ENCODE measurements at places on chromosomes 1 and 21.

DNA sequence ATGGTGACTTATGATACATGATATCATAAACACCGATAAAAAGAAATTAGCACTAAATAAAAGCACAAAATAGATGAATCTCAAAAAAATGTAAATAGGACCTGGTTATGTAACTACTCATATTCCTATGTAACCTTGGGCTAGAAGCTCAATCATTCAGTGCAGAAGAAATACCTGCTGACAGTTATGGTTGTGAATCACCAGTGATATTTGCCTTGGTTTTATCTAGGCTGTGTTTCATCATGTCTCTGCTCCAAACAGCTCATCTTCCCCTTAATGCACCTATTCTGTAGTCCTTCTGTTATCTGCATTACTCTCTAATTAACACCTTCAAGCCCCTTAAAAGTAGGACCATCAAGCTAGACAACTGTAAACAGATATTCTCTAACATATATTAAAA lies 16.3 kb upstream of the PIGC start:
- ATAC-seq: no peak

DNA sequence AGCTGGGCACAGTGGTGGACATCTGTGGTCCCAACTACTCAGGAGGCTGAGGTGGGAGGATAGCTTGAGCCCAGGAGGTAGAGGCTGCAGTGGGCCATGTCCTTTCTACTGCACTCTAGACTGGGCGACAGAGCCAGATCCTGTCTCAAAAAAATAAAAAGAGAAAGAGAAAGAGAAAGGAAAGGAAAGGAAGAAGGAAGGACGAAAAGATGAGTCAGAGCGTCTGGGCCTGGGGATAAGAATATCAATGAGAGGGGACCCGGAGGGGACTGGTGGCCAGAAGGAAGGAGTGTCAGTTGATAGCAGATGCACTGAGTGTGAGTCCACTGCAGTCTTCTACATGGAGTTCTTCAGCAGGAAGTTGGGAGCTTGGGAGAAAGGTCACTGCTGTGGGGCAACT lies 75.6 kb downstream of the SYT6 start:
- no peak for ATAC-seq

GRCh38 chr1:185409763-185410528 lies 92.9 kb upstream of the IVNS1ABP start:
- no peak for ATAC-seq

DNA sequence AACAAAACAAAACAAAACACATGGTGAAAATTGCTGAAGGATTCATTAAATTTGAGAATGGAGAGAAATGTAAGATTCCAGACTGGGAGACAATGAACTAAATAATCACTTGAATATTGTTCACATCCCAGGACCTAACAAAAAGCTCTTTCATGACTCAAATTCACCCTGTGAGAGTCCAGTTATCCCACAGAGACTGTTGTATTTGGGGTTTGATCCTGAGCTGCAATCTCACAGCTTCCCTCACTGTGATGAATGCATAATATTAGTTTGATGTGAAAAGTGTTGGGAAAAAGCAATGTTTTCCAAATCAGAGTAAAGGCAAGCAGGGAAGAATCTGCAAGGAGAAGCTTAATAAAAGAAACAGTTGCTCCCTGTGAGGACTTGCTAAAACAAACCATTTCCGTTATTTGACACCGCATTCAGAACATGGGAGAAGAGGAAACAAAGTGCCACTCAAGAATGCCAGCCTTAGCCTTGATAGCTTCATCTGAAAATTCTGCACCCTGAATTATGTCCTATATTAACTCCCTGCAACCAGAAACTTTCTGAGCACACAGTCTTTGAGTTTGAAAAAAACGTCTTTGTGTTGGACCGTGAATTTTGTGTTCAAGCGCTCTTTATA lies 208.8 kb downstream of the DAB1 start:
- ATAC-seq: no peak

DNA sequence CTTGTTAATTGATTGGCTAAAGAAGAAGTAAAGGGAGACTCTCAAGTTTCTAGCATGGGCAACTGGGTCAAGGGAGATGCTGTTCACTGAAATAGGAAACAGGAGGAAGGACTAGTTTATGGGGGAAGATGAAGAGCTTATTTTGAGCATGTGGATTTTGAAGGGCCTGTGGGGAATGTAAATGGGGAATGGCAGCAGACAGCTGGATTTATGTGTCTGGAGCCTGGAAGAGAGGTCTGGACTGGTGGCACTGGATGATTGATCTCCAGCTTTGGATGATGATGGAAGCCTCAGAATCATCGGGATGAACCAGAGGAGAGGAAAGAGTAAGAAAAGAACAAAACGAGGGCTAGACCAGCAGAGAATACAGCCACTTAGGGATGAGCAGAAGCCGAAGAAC lies 54.9 kb upstream of the ENAH start:
- ATAC-seq: no peak

DNA sequence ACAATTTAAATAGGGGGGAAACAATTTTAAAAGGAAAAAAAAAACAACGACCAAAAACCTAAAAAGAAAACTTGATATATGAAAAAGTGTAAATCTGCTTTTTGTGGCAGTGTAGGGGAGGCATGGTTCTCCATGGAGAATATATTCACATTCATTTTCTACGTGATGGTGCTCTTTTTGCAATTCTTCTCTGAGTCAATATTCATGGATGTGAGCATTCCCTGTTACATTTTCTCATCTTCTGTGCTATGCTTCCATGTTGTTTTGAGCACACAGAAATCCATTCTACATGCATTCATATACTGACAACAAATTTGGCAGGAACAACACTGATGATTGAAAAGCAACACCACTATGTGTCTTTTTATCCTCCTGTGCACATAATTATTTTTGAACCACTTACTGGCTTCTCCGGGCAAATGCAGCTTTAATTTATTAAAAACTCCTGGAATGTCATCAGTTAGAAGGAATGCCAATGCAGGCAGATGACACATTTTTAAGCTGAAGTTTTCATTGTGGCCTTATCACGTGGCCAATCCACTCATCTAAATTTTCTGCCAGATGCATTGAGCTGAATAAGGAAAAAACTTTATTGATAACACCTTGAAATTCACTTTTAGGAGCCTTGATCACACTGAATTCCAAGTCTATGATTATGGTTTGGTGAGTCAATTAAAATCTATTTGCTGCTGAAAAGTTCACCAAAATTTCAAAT lies 590.6 kb downstream of the NUF2 start:
- ATAC-seq: peak; percentile 51

DNA sequence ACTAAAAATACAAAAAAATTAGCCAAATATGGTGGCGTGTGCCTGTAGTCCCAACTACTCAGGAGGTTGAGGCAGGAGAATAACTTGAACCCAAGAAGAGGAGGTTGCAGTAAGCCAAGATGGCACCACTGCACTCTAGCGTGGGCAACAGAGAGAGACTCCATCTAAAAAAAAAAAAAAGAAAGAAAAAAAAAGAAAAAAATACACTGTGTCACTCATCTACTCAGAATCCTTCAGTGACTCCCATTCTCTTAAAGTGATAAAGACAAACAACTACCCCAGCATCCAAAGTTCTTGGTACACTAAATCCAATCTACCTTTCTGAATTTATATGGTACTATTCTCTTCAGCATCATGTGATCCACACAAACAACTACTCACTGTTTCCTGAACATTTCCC lies 40.2 kb upstream of the S1PR1 start:
- ATAC-seq: no peak

DNA sequence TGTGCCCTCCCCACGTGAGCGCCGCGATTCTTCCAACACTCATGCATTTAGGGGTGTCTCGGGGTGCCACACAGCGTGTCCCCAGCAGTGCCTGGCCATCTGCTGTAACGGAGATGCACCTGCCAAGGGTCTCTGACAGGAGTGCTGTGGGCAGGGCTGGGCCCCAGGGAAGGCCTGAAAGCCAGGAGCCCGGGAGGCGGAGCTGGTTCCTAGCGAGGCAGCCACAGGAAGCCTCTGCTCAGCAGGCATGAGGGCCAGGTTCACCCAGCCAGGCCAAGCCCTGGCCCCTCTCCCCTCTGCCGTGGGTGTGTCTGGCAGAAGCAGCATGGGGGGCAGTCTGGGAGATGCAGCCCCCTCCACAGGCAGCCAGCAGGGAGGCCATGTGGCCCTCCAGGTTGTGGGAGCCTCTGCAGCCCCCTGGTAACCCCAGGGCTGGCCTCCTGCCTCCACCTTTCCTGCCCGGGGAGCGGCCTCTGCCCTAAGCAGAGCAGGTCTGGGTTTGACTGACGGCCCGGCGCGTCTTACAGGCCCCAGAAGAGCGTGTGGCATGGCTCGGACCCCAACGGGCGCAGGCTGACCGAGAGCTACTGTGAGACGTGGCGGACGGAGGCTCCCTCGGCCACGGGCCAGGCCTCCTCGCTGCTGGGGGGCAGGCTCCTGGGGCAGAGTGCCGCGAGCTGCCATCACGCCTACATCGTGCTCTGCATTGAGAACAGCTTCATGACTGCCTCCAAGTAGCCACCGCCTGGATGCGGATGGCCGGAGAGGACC lies 30.4 kb downstream of the SLC19A1 start:
- ATAC-seq: no peak

DNA sequence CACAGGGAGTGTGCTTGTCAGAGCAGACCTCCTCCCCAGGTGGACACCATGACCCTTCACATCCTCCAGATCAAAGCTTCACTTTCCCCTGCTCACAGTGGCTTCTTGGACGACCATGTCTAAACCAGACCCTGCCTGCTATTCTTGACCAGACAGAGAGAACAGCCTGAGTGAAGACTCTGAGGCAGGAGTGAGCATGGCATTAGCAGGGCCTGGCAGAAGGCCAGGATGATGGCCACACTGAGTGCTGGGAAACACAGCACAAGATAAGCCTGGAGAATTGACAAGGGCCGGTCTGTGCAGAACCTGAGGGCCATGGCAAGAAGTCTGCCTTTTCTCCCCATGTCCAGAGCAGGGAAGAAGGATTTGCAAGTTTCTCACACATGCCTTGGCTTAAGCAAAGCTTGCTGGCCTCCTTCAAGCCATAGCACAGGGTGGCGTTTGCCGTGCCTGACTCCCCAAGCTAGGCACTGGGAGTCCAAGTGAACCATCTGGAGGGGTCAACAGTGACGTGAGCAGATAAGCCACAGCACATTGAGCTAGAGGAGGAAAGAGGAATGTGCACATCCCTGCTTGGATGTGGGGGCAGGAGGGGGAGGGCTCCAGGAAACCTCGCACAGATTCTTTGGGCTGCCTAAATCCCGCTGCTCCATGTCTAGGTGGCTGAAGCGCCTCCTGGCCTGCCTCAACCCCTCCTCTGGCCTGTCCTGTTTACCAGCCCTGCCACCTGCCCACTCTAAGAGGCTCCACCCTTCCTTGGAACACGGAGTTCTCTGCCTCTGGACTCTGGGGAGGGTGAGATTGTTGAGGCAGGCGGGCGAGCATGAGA lies 87.1 kb downstream of the CD58 start:
- ATAC-seq: no peak

DNA sequence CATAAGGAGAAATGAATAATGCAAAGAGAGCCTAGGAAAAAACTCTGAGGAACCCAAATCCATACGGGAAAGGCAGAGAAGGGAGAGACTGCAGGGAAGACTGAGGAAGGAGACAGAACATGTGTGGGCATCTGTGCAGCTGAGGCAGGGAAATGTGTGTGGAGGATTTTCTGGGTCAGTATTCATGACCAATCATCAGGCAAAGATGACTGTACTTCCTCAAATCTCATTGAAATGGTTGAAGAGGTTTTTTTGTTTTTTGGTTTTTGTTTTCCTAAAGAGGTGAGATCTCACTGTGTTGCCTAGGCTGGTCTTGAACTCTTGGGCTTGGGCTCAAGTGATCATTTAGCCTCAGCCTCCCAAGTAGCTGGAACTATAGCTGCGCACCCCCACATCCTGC lies 15.7 kb downstream of the DIP2A start:
- no peak for ATAC-seq

DNA sequence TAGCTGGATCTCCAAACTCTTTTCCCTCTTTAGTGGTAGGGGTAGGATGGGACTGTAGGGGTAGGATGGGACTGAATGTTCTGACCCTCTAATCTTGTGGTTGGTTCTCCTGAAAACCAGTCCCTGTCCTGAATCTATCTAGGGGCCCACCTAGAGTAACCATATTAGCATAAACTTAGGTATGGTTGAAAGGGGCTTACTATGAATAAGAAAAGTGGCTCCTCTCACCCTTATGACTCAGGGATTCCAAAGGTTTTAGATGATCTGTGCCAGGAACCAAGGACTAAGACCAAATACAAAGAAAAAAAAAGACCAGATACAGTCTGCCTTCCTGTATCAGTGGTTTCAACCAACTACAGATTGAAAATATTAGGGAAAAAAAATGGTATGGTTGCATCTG lies 28.9 kb downstream of the RNF2 start:
- ATAC-seq: no peak

DNA sequence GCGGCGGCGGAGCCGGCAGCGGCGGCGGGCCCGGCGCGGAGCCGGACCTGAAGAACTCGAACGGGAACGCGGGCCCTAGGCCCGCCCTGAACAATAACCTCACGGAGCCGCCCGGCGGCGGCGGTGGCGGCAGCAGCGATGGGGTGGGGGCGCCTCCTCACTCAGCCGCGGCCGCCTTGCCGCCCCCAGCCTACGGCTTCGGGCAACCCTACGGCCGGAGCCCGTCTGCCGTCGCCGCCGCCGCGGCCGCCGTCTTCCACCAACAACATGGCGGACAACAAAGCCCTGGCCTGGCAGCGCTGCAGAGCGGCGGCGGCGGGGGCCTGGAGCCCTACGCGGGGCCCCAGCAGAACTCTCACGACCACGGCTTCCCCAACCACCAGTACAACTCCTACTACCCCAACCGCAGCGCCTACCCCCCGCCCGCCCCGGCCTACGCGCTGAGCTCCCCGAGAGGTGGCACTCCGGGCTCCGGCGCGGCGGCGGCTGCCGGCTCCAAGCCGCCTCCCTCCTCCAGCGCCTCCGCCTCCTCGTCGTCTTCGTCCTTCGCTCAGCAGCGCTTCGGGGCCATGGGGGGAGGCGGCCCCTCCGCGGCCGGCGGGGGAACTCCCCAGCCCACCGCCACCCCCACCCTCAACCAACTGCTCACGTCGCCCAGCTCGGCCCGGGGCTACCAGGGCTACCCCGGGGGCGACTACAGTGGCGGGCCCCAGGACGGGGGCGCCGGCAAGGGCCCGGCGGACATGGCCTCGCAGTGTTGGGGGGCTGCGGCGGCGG lies 1.0 kb downstream of the ARID1A start:
- no peak for ATAC-seq

All from motor neuron (in vitro differentiated cells).